ENCODE measurements at places on chromosomes 5 and 9.
A peak's percentile ranks its signal among the peaks of the same experiment; 100 is the strongest.

DNA sequence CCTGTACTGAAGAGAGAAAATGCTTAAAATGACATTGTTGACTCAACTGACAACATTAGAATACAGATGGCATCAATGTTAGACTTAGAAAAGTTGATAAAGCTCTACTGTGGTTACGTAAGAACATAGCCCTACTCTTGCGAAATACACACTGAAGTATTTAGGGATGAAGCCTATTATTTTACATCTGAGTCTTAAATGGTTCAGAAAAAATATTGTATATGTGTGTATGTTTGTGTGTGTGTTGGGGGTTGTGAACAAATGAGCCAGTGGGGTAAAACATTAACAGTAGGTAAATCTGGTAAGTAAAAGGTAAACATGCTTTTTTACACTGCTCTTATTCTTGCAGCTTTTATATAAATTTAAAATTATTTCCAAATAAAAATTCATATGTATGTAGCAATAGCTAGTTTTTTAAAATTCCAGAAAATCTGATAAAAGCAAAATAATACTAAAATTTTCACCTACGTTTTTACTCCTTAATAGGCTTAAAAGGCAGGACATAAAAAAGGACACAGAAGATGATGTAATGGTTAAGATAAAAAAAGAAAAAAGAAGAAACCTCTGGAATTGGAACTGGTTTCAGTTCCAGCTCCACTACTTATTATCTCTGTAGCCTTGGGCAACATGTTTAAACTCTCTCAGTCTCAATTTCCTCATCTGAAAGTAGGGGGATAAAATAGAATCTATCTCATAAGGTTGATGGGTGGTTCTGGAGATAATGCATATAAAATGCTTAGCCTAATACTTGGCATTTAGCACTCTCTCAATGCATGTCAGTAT lies 44.3 kb downstream of the GARNL3 start:
- DNase-seq = no peak

DNA sequence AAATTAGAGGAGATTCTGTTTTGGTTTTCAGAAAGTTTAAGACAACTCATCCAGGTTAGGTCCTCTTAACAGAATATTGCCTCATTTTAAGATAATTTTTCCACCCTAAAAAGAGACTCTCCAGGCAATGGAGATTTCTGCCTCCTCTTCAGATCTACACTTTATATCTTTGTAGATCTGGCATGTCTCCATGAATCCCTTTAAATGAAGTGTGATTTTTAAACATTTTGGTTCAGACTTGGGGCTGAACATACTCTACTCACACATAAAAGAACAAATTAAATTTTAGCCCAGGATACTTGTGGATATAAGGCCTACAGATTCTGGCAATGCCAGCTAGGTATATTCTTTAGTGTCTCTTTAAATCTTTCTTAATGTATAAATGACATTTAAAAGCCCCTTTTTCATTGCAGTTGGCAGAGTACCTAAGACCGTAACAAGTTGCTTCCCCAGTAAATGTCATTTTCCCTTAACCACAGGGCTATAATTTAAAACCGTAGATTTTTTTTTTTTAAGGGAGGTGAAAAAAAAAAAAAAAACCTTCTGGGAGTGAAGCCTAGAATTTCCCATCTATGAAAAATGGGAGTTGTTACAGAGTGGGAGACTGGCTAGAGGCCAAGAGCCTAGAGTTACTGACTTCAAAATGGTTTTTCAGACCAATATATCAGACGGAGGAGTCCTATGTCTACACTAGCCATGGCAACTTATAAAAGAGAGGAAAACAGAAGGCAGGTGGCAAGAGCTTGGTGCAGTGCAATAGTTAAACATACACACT lies 207.8 kb upstream of the TARS1 start:
- no peak for DNase-seq

DNA sequence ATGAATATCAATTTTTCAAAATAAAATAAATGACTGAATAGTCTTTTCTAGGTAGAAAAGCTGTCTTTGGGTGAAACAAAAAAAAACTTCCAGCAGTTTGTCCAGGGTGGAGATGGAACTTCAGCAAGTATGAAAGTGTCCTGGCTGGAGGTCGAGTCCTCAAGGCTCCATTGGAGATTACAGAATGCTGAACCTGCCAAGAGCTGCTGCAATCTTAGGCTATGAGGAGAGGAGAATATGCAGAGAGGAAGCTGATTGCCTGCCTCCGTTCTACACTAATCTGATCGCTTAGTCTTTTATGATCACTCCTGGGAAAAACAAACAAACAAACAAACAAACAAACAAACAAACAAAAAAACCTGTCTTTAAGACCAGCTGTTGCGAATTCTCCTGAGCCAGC lies 50.6 kb downstream of the NREP start:
- DNase-seq = no peak

DNA sequence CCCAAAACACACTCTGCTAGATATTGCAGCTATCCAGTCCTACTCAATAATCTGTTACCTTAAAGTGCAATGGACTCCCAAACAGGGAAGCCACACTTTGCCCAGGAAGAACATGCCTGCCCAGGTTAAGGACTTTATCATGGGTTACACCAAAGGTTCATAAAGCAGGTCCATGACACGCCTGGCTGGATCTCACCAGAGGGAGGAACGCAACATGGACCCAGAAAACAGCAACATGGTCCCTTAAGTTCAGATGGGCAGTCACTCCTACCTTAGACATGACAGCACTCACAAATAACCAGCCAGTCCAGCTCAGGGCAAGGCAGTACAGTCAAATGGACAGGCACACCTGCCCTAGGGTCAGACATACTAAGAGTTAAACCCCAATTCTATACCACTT lies 3.8 kb downstream of the P4HA2 start:
- DNase-seq = no peak

DNA sequence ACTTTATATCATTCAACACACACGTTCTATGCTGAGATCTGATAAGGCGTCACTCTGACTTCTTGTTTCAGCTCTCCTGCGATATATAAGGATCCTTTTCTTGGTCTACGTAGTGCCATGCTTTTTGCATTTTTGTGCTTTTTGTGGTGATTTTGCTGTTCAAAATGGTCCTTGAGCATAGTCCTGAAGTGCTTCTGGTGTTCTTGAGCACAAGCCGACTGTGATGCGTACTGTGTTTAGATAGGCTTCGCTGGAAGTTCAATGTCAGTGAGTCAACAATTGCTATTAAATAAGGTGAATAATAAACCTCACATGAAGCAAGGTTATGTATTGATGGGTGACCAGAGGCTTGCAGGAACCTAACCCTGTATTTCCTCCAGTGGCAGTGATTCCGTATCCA lies 46.8 kb downstream of the ACO1 start:
- DNase-seq = no peak

- DNase-seq = no peak
Observed at GRCh38 chr5:31459594-31459993, 72.3 kb downstream of the DROSHA start.

GRCh38 chr5:137236252-137236651 lies 262.9 kb downstream of the SPOCK1 start:
- no peak for DNase-seq

GRCh38 chr5:82522897-82523296 lies 244.7 kb upstream of the RPS23 start:
- DNase-seq = peak; percentile 73

DNA sequence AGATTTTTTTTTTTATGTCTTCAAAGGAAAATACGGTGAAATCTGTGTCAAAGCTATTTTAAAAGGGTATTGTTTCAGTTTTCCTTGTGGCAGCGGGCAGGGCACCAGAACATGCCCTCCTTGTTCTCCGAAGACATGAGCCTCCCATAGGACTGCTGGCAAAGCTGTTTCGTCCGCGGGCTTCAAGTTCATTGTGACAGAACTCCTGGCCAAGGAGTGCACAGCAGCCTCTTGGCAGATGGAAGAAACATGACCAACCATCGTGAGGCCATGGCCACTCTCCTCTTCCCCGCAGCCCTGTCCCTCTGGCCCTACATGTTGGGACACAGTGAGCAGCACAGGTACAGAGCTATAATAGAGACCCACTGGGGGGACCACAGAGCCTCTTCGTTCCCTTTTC lies 99.5 kb downstream of the AOPEP start:
- DNase-seq = no peak

DNA sequence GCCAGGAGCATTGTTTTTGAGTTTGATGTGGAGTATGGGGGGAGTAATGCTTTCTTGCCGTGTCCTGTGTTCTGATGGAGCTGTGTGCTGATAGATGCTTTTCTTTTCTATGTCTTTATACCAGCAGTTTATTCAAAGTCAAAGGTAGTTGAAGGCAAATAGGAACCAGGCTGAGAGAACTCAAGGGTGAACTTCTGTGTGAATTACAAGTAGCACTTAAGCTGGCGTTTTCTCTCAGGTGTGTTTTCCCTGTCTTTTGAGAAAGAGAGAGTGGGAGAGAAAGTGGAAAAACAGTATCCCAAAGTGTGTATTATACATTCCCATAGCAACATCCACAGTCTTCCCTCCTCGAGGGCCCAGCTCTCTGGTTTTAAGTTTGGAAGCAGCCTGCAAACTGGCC lies 1.5 kb downstream of the TNFAIP8 start:
- no peak for DNase-seq

DNA sequence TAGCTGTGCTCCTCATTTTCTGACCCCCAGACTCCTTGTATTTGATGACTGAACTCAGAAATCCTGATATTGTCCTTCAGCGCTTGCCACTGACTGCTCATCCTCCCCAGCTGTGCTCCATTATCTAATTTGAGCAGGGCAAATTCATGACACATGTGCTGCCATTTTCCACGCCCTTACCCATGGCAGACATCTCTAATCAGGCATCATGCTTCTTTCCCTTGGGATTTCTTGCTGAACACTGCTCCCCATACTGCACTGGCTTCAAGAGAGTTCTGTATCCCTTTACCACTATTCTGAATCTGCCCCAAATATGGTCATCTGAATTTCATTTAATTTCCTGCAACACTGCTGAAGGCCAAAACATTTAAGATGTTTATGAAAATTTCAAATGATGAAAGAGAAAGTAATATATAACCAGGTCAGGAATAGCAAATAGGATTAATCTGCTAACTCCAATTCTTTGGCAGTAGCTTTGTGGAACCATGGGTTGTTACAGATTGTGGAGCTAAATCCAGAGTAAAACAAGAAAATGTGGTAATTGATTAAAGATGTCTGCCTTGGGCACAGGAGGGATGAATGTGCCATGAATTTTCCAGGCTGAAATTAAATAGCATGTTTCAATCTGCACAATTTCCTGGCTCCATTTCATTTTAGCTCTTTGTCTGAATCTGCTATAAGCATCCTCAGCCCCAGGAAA lies 93.6 kb downstream of the CYFIP2 start:
- no peak for DNase-seq

DNA sequence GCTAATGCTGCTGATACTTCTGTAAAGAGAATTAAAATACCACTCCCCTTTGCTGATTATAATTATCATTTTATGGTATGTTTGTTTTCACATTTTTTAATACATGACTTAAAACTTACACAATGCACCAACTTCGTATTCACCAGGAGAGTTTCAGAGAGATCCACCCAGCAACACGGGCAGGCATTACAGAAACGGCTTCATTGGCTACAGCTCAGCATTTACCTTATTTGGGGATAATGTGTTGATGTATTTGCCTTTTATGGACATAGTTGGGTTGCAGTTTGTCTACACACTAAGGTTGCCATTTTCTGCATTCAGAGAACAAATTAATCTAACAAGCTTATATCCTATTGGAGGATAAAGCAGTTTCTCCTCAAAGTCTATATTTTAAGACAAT lies 423.6 kb downstream of the PRDM9 start:
- no peak for DNase-seq

DNA sequence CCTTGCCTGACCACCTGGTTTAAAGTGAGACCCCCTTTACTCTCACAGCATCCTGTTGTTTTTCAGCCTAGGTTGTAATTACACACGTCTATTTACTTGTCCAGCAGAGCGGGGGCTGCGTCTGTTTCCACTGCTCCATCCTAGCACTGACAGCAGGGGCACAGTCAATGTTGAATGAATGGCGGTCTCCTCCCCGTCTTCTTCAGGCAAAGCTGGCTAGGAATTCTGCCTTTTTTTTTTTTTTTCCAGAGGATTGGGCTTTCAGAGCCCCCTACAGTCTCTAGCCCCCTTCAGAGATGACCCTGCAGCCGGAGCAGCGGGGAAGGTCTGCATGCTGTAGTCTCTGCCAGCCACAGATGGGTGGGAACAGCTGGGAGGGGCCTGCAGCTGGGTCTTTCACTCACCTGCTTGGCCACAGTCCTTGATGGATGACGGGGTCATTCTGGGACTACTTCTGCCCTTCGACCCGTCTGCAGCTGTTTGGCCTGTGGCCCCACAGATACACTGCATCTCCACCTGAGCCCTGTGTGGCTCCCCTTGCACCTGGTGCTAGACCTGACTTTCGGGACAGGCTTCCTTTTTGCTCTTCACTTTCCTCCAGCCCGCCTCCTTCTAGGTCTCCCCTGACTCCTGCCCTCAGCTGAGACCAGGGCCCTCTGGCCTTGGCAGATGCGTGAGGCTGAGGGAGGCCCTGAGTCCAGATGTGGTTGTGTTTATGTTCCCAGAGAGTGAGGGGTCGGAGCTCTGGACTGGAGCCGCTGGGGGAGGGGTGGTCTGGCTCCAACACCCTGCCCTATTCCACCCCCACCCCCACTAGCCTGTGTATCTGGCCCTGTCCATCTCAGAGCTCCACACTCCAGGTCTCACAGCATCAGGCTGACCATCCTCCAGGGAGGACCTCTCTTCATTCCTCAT lies 8.0 kb downstream of the PITX1 start:
- DNase-seq = no peak

DNA sequence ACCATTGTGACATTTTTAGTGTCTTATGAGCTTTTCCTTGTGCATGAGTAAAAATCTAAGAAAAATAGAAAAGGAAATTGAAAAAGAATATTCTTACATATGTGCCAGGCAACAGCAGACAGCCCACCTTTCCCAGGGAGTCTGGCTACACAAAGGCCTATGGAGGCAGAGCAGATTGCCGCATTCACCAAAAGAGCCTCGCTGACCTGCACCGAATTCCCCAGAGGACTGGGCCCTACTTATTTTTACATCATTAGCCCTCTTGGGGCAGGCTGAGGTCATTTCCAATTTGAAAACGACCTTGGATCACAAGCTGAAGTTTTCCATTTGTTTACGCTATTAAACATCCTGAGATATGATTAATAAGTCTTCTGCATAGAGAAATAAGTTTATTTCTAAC lies 66.2 kb upstream of the WDR41 start:
- DNase-seq = no peak

- DNase-seq = no peak
Observed at GRCh38 chr9:116080561-116080960, 73.0 kb upstream of the PAPPA start.

DNA sequence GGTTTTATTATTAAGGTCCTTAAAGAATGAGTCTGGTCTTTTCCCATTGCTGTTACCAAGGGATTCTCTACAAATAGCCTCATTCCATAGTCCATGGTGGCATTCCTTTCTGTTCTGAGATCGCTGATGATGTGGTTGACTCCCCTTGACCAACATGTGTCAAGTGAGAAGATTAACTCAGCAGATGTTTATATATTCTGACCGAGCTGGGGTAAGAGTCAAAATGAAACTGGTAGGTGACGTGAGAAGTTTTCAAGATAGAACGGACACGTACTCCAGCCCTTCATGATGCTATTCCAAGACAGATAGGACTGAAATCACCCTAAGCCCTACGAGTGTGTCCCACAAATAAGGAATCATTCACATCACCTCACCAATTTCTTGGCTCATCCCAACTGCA lies 155.5 kb upstream of the WWC1 start:
- DNase-seq = no peak

Data from NCI-H446 (cell line).